ENCODE measurements at places on chromosomes 3 and 15. TPM values are rescaled to one million over a fixed set of nuclear protein-coding genes. Genes with fewer than 3 reads are reported as not detected.

The DISP2 gene
- 0.28 TPM for total RNA-seq

The TM6SF1 gene
- total RNA-seq = 0.48 TPM

The IL17RE gene
- total RNA-seq = 12.9 TPM

The HYAL1 gene
- total RNA-seq = 4.1 TPM

The WDR93 gene
- not detected for total RNA-seq

The NR2F2 gene
- 6.9 TPM for total RNA-seq

The RASGRF1 gene
- total RNA-seq = 0.12 TPM

The CP gene
- 4.5 TPM for total RNA-seq

The CHRNA3 gene
- total RNA-seq = 0.20 TPM

The SLC25A20 gene
- total RNA-seq = 4.7 TPM

The MUC13 gene
- total RNA-seq = not detected

The CHSY1 gene
- total RNA-seq = 10.0 TPM

The TICRR gene
- 17.0 TPM for total RNA-seq

The MST1 gene
- 7.6 TPM for total RNA-seq

The PCOLCE2 gene
- 0.36 TPM for total RNA-seq

The SNURF gene
- total RNA-seq = 3.9 TPM

The STRIT1 gene
- not detected for total RNA-seq

The DPPA2 gene
- not detected for total RNA-seq

The CTXN2 gene
- total RNA-seq = not detected

The CSTA gene
- 2,321 TPM for total RNA-seq

The IGSF11 gene
- total RNA-seq = 0.32 TPM

The ELL3 gene
- total RNA-seq = 12.7 TPM

The ARID3B gene
- 5.4 TPM for total RNA-seq

The NOX5 gene
- 0.44 TPM for total RNA-seq

The ZFYVE19 gene
- 18.4 TPM for total RNA-seq

The GOLGA8G gene
- not detected for total RNA-seq

The GNAT1 gene
- total RNA-seq = 0.08 TPM

The ZNF860 gene
- 2.9 TPM for total RNA-seq

The FANCD2OS gene
- not detected for total RNA-seq

The GOLGA6L7 gene
- total RNA-seq = not detected

The FEZF2 gene
- total RNA-seq = not detected

The SIDT1 gene
- 1.5 TPM for total RNA-seq

The GTPBP8 gene
- total RNA-seq = 14.6 TPM

The RGMA gene
- total RNA-seq = 40.5 TPM

The MYH15 gene
- 0.08 TPM for total RNA-seq

Data from esophagus mucosa (tissue), 1 donor.